ENCODE measurements at places on chromosomes 13 and 19.
A peak's percentile ranks its signal among the peaks of the same experiment; 100 is the strongest.

- DNase-seq, result no peak
Measured at GRCh38 chr19:57947088-57947418, 453 bp downstream of the ZNF256 start.

GRCh38 chr19:47430041-47430802, 10.9 kb upstream of the MEIS3 start:
- DNase-seq, result no peak

DNA sequence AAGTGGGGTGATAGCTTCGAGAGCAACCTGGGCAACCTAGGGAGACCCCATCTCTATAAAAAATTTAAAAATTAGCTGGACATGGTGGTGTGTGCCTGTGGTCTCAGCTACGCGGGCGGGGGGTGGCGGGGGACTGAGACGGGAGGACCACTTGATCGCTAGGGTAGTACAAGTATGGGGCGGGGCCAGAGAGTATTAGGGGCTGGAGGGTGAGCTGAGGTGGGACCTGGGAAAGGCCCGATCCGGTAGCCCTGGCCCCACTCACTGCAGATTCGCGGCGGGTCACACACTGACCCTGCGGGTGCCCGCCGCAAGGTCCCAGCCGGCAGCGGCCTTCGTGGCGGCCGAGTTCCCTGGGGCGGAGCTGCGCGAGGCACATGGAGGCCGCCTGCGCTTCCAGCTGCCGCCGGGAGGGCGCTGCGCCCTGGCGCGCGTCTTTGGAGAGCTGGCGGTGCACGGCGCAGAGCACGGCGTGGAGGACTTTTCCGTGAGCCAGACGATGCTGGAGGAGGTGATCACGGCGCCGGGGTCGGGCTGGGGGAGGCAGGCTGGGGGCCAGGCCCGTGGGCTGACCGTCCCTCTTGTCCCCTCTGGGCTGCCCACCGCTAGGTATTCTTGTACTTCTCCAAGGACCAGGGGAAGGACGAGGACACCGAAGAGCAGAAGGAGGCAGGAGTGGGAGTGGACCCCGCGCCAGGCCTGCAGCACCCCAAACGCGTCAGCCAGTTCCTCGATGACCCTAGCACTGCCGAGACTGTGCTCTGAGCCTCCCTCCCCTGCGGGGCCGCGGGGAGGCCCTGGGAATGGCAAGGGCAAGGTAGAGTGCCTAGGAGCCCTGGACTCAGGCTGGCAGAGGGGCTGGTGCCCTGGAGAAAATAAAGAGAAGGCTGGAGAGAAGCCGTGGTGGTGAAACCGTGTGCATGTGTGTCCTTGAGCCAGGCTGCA, 2.0 kb upstream of the ARHGAP45 start:
- DNase-seq, result peak; percentile 76

GRCh38 chr13:66369666-66370065, 860.5 kb downstream of the PCDH9 start:
- no peak for DNase-seq

GRCh38 chr13:110200276-110200870, 106.6 kb downstream of the COL4A1 start:
- no peak for DNase-seq

GRCh38 chr13:65803530-65804392, 1426.4 kb downstream of the PCDH9 start:
- no peak for DNase-seq

DNA sequence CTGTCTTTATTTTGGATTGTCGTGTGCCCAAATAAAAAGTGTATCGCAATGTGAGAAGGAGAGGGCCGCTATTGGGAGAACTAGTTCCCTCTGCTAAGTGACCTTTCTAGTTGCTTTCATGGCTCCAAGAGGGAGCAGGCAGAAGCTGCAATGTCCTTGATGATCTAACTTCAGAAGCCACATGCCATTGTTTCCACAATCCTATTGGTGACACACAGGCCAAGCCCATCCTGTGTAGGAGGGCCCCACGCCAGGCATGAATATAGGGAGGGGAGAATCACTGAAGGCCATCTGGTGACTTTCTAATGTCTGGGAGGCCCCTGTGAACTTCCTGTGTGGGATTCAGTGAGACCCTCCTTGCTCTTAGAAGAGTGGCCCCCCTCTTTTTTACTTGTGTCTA, 47.8 kb upstream of the KPNA3 start:
- DNase-seq, result no peak

DNA sequence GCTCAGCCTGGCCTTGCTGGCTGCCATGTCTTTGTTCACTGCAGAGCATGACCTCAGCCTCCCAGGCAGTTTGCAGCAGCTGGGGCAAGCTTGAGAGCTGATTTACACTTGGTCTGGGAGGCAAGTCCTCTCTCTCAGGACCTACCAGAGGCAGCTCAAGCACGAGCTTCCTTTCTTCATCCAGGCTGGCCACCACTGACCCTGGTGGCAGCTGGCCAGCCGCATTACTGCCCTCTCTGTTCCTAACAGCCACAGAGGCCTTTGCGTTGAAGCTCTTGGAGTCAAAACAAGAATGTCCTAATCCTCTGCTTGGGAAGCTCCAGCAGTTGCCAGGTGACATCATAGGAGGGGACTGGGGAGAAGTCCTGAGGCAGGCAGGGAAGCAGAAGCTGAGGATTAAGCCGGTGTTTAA, 85.7 kb downstream of the NUFIP1 start:
- no peak for DNase-seq

DNA sequence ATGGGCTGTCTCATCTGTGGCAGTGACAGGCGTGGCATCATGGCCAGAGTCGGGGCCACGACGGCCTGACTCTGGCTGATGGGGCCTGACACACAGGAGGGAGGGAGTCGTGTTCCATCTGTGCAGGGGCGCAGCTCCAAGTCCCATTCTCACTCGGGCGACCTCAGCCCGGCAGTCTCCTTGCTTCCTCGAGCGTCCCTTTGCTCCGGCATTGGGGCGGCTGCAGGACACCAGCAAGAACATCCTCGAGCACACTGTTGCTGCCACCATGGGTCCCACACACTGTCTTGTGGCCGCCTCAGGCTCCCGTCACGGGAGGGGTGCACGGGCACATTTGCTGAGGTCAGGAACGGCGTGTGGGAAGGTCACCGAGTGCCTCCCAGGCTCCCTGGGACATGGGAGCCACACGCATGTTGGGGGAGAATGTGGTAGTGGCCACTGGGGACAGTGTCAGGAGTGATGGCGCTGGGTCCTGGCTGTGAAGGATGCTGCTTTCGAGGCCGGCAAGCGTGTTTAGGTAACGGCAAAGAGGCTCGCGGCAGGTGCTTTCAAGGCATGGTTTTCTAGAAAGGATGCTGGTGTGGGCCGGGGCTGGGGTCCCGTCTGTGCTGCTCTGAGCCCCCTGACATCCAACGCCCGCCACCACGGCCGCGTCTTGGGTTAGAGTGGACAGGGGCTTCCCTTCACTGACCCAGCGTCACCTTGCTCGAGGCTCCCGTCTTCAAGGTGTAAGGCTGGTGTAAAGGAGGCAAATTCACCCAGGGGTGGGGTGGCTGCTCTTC, 3.4 kb downstream of the IZUMO4 start:
- DNase-seq, result no peak

DNA sequence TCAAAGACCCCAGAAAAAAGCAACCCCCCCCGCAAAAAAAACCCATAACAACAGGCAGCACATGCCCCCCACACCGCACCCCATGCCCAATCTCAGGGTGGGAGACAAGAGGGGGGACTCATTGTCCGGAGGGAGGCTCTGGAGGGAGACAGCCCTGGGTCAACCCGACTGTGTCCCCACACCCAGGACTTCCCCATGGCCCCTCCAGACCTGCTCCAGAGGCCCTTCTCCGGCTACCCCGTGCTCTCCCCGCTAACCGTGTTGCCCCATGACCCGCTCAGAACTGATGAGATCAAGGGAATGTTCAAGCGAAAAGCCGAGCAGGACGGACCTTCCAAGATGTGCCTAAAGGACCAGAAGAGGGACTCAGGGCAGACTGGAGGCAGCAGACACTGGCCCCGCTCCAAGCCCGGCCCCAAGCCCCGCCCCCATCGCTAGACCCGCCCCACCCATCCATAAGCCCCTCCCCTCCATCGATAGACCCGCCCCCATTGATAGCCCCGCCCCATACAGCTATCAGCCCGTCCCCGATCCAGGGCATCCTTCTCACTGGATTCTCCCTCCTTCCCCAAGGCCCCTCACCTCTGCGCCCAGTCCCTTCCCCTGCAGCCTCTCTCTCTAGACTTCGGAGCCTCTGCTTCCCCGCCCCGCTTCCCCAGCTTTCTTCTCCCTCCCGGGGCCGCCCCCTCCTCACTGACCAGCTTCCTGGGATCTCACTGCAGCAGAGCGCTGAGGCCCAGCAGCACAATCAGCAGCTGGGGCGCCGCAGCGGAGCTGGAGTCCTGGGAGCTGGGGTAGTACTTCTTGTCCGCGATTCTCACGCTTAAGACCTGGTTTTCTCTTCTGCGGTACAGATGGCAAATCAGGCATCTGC, 2.2 kb downstream of the BST2 start:
- DNase-seq, result no peak

GRCh38 chr19:10074153-10074552, 12.0 kb upstream of the SHFL start:
- DNase-seq, result peak; percentile 72

DNA sequence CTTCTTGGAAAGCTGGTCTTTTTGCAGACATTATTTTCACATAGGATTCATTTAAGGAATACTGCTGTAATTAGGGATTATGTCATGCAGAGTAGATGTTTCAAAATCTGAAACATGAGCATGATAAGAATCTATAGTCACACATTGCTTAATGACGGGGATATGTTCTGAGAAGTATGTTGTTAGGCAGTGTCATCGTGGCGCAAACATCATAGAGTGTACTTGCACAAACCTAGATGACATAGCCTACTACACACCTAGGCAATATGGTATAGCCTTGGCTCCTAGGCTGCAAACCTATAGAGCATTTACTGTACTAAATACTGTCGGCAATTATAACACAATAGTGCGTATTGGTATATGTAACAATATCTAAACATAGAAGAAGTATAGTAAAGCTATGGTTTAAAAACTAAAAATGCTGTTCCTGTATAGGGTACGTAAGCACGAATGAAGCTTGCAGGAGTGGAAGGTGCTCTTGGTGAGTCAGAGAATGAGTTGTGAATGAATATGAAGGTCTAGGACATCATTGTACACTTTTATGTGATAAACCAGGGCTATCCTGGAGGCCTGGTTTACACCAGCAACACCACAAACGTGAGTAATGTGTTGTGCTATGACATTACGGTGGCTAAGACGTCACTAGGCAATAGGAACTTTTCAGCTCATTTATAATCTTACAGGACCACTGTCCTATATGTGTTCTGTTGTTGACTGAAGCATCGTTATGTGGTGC, 283.1 kb downstream of the MTUS2 start:
- no peak for DNase-seq

DNA sequence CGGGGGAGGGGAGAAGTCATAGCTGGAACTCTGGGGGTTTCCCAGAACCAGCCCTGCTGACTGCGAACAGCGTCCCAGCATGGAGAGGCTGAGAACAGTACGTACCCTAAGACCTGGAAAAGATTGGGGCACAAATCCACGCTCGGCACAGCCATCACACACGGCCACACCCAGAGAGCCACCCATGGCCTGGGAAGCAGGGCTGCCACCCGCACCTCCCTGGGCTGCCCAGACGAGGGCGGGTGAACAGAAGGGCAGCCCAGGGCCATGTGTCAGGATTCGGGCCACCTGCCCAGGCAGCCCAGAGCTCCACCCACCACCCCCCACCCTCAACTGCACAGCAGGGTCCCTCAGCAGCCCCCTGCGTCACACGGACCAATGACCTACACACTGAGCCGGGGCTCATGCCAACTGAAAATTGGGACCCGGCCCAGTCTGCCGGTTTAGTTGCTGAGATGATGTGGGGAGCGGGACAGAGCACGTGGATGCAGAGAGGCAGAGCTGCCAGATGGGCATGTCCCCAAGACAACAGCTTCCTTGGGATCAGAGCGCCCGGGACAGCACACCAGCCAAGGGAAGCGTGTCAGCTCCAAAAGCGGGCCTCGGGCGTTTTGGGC, 8.5 kb downstream of the UBXN6 start:
- DNase-seq, result no peak

DNA sequence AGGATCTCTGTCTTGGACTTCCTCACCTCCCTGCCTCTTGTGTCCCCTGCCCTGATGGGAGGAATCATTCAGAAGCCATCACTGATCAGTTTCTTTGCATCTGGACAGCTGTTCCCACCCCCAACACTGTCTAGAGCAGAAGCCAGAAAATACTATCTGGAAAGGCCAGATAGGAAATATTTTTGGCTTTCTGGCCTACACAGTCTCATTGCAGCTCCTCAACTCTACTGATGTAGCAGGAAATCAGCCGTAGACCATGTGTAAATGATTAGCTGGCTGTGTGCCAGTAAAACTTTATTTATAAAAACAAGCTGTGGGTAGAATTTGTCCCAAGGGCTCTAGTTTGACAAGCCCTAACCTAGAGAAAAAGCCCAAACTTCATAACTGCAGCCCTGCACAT, 5.6 kb downstream of the SIGLEC7 start:
- DNase-seq, result no peak

GRCh38 chr13:51416107-51416506, 36.7 kb downstream of the INTS6 start:
- DNase-seq, result no peak

- DNase-seq, result no peak
Measured at GRCh38 chr19:33553530-33554310, 32.1 kb upstream of the PEPD start.

DNA sequence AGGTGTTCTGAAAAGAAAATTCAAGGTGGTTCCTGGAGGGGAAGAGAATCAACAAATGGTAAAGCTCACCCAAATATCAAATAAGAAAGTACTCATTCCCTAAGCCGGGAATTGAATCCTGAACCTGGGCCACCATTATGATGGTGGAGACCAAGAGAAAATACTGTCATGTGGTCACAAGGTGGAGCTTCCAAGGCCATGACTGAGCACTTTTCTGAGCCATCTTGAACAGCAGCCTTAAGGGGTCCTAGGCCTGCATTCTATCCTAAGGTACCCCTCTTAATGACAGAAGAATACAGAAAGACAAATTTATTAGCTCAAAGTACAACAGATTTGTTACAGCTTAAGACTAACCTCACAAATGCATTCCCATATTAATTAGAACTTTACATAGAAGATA, 9.6 kb downstream of the ZNF431 start:
- DNase-seq, result no peak

DNA sequence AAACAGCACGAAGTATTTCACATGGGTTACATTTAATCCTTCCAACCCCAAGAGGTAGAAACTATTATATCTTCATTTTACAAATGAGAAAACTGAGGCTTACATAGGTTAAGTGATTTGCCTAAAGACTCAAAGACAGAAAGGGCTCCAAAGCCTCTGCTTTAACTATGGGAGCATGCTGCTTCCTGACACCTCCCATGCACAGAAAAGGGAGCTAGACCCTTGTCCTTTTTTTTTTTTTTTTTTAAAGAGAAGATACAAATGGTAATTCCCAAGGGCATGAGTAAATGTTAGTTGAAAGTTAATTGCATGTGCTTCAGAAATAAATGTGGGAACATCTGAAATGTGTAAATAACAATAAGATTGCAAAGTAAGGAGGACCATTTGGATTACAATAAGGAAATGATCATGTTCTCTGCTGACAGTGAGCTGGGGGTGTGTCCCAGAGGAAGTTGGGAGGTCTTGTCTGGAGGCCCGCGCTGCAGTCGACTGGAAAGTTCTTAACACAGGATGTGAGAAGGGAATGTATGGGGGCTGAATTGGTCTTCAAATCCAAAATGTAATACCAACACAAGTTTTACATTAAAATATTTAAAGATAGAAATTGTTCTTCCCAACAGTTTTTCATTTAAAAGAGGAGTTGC, 500.3 kb downstream of the KLF12 start:
- no peak for DNase-seq
